ENCODE measurements at places on chromosomes 13 and 19. TPM values are rescaled to one million over a fixed set of nuclear protein-coding genes. Genes with fewer than 3 reads are reported as not detected.

DNA sequence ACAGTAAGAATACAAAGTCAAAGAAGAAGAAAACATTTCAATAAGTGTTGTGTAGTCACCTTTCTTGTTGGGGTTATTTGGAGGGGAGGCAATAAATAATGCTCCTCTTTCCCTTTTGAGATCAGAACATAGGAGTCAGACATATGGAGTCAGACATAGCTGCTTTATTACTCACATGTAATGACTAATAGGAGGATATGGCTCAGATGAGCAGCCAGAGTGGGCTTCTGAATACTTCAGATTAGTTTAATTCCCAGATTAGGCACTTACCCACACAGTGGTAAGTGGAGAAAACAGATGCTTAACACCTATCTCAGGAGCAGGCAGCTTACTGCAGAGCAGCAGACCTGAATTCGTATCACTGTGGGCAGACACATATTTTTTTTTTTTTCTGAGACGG lies 31.7 kb upstream of the C1QTNF9B start:
- DNase-seq: no peak

DNA sequence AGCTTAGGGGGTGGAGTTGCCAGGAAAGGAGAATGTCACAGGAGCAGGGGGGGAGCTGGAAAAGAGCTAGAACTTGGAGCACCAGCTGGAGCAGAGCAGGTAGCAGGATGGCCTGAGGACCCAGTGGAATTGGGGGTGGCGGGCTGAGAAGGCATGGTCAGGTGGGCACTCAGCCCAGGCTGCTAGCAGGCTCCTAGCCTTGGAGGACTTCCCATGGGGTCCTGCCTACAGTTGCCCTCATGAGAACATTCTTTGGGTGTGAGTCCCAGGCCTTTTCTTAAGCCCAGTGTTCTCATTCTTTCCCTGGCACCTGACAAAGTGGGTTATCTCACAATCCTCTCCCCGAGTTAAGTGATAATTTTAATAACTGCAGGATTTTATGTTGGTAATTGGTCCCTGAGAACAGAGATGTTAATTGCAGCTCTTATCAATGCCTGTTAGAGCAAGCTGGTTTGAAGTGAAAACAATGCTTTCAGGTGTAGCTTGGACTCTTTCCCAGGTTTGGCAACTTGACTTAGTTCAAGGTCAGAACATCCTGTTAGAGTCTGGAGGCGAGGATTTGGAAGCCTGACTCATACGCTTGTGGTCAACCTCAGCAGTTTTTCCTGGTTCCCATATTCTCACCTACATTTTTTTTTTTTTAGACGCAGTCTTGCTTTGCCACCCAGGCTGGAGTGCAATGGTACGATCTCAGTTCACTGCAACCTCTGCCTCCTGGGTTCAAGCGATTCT lies 18.1 kb upstream of the OLFM4 start:
- DNase-seq: no peak

The TOMM40 gene
- 35.1 TPM for polyA plus RNA-seq

- no peak for DNase-seq
These were observed 106.5 kb upstream of the OXGR1 start for GRCh38 chr13:97100821-97101220.

GRCh38 chr19:2616741-2617392 lies 85.6 kb downstream of the GNG7 start:
- no peak for DNase-seq

DNA sequence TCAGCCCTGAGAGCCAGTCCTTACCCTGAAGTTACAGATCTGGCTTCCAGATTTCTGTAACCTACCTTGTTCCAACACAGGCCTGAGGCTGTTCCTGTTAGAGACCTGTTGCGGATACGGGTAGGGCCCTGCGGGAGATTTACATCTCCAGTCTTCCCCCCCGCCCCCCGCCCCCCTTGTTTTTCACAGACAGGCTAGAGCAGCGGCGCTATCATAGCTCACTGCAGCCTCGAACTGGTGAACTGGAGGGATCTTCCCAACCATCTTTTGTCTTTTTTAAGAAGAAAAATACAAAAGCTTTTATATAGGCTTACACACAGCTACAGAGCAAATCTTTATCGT lies 10.6 kb upstream of the CEACAM21 start:
- DNase-seq: no peak

The CD70 gene
- 0.72 TPM for polyA plus RNA-seq

The RFPL4AL1 gene
- 0.63 TPM for polyA plus RNA-seq

DNA sequence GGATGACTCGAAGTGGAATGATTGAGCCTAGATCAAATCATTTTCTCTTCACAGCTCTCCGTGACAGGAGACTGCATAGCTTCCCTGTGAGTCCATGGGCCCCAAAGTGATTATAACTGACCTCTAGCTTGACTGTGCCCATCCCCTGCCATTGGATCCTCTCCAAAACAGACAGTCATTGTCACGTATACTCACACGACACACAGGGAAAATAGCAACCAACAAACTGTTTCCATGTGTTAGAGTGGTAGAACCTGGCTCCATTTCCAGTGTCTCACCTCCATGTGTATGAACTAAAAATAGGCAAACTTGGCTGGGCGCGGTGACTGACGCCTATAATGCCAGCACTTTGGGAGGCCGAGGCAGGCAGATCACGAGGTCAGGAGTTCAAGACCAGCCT lies 48.8 kb upstream of the NPAS1 start:
- no peak for DNase-seq

DNA sequence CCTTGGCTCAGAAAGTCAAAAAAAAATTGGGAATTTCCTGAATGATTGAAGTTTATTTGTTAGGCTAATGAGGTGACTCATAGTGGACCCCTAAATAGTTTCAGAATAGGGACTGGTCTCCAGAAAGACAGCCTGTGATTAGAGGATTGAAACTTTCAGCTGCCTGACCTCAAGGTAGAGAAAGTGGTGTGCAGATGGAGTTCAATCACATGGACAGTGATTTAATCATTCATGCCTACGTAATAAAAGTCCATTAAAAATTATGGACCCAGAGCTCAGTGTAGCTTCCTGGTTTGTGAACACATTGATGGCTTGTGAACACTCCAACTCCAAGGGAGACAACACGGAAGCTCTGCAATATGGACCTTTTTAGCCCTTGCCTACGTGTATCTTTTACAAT lies 533.2 kb upstream of the PCDH9 start:
- DNase-seq: no peak

GRCh38 chr13:99366075-99366987 lies 59.1 kb upstream of the GPR183 start:
- DNase-seq: no peak

- DNase-seq: no peak
These were observed 206.2 kb downstream of the URI1 start for GRCh38 chr19:30148039-30148790.

GRCh38 chr13:95184317-95184716 lies 116.9 kb downstream of the ABCC4 start:
- no peak for DNase-seq

The CATSPERD gene
- not detected for polyA plus RNA-seq

DNA sequence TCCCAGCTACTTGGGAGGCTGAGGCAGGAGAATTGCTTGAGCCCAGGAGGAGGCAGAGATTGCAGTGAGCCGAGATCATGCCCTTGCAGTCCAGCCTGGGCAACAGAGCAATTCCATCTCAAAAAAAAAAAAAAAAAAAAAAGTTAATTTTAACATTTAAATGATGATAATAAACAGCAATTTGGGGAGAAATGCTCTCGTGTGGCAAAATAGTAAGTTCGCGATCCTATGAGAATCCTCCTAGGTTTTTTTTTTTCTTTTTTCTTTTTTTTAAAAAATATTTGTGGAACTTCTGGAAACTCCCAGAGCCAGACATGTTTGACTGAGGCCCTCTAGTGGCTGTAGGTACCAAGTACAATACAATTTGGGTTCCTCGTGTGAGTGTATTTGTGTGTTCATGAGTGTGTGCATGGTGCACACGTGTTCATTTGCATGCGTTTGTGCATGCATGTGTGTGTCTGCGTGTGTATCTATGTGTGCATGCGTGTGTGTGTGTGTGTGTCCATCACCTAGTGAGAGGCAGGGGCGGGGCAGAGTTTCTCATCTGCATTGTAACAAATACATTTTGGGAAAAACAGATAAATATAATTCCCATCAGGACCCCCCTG lies 31.2 kb downstream of the TMPRSS9 start:
- peak; percentile 32 for DNase-seq

GRCh38 chr19:50537769-50538230 lies 24.1 kb upstream of the ASPDH start:
- no peak for DNase-seq

DNA sequence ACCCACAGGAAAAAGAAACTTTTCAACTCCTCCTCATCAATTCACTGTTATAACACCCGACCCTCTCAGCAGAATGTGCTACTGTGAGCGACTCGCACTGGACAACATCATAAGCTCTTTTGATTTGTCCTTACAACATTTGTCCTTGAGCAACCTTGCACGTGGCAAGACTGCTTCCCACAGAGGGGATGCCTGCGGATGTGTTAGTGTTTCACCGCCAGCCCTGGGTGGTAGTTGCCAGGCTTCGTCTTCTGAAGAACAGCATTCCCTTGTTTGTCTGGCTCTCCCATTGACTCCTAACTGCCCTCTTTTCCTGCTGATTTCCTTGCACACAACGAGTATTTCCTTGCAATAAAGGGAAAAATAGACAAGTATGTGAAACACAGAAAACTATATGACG lies 111.4 kb upstream of the SLC7A1 start:
- DNase-seq: no peak

The ZNF528 gene
- polyA plus RNA-seq: 20.1 TPM

DNA sequence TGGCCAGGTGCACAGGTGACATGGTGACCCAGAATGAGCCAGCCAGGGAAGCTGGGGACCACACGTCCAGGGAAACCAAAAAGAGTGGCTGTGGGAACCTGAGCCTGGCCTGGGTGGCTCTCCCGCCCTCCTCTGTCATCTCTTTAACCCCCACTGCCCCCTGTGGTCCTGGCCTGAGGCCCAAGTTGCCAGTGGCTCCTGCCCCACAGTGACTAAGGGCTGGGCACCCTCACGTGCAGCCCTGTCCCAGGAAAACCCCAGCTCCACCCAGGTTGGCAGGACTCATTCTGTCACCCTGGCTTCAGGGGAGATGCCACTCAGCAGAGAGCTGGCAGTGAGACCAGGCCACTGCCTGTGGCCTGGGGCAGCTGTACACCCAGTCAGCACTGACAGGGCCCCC lies 30.6 kb upstream of the ISYNA1 start:
- no peak for DNase-seq

DNA sequence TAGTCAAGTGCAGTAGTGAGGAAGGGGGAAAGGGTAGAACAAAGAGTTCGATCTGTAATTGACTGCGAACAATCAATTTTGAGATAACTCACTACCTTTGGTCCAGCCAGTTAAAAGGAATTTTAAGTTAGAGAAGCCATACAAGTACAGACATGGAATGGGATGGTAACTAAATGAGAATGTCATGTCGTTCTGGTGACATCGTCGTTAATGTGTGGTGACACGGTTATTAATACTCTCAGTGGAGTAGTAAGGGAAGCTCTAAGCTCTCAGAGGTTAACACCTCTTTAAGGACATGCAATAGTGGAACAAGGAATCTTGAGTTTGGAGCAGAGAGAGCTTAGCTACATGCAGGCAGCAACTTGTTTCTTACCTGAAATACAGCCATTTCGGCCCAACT lies 154.9 kb upstream of the KLF12 start:
- no peak for DNase-seq

GRCh38 chr19:46198756-46199155 lies 30.8 kb upstream of the IGFL1 start:
- no peak for DNase-seq

DNA sequence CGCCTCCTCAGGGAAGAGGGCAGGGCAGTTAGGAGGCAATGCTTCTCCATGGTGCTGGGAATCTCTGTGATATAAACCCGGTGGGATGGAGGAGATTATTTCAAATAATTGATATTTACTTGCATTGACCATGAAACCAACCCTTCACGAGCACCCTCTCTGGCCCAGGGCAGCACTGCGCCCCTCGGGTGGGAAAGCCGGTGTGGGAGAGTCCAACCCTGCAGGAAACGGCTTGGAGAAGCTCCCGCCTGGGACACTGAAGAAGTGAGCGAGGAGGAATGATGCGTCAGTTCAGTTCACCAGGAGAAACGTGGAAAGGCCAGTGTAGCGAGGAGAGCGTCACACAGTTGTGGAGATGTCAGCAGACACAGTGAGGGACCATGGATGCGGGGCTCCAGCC lies 99.9 kb downstream of the COL4A2 start:
- no peak for DNase-seq
